ENCODE measurements at places on chromosomes 3 and 15.

- no peak for DNase-seq
Measured at GRCh38 chr3:164365242-164365641, 713.1 kb downstream of the SI start.

- DNase-seq = no peak
Measured at GRCh38 chr3:190258634-190259033, 63.6 kb downstream of the CLDN1 start.

- no peak for DNase-seq
Measured at GRCh38 chr3:121661376-121661775, 673 bp upstream of the HCLS1 start.

DNA sequence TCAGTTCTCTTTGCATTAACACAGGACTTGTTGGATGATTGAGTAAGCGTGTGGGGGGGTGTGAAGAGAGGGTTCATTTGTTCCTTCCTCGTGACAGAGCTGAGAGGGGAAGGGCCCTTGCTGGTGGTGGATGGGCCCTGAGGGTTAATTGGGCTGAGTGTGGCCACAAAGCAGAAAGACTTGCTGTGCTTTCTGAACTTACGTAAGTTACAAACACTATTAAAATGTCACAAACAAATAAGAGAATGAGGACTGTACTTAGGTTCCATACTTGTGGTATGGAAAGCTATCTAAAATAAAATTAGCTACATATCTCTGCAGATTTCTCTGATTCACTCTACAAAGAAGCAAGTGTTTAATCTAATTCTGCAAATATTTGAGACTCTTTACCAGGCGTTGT, 231.3 kb downstream of the LPP start:
- DNase-seq = no peak

DNA sequence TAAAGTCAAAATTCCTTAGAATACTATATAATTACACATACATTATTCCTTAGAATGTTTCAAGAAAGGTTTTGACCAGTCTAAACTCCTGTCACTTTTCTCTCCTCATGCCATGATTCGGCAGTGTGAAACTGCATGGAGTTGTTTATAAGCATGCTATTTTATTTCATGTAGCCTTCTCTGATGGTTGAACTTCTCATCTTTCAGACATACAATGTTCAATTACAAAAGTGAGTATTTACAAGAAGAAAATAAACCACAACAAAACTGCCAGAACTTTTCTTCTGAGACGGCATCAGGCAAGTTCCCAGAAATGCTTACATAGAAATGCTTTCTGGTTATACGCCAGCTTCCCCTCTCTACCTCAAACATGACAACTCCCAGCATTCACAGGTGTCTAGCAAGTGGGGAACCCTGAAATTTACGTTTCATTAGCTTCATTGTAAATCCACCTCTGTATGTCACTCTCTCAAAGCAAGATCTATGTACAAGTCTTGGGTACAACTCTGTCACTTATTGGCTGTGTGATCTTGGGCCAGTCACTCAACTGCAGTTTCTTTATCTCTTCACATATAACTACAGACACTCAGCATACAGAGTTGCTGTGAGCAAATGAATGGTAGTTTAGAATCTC, 42.7 kb downstream of the HDGFL3 start:
- no peak for DNase-seq

DNA sequence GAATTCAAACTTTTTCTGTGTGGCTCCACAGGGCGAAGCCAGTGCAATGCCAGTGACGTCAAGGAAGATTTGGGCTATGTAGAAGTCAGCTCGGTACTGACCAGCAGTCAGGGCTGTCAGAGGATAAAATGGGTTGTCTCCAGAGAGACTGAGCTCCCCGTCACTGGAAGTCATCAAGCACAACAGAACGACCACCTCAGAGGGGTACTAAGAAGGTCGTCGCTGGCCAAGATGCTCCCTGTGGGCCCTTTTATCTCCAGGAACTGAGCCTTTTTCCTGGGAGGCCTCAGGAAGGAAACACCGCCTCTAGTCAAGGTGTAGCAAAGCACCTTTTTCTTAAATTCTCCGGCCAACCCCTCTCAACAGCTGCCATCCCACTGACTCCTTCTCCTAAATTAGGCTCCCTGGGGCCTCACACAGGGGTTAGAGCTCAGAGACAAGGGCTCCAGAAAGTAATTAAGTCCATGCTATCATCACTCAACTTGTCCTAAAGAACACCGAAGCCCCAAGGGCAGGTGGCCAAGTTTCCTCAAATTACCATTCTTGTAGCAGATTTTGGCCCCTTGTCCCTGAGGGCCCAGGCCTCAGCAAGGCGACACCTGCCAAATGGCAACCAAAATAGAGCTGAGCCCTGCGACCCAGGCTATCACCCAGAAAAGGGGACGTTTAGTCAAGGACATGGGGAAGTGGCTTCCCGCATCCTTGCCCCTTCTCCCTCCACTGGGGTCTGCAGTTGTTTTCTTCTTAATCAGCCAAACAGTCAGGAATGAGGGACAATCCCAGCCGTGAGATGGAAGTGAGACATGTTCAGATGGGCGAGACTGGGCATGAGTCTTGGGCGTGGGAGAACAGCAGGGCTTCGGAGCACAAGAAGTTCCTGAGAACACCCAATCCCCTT, 48.0 kb downstream of the SSUH2 start:
- no peak for DNase-seq

GRCh38 chr3:136021803-136022202, 56.3 kb downstream of the PPP2R3A start:
- no peak for DNase-seq

DNA sequence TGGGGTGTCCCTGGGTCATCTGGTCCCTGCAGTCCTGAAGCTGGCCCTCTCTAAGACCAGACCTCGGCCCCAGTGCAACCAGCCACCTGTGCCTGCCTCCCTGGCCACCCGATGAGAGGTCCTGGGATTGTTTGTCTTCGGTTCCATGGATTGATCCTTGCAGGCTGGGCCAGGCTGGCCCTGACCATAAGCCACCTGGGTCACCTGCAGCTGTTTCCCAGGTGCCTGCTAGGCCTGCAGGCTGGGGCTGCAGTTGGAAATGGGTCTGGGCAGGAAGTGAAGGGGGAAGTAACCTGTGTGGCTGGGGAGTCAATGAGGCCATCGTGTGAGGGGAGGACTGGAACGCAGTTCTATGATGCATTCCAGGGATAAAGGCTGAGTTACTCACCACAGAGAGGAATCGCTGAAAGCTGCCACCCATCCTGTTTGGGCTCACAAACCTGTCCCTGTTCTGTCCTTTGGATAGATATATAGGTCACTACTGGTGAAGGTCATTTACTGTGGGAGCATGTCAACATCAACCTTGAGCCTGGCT, 30.9 kb upstream of the VPS8 start:
- DNase-seq = no peak

GRCh38 chr3:195012571-195012970, 258.4 kb downstream of the XXYLT1 start:
- DNase-seq = no peak

- no peak for DNase-seq
Measured at GRCh38 chr3:129261894-129262293, 12.5 kb downstream of the COPG1 start.

DNA sequence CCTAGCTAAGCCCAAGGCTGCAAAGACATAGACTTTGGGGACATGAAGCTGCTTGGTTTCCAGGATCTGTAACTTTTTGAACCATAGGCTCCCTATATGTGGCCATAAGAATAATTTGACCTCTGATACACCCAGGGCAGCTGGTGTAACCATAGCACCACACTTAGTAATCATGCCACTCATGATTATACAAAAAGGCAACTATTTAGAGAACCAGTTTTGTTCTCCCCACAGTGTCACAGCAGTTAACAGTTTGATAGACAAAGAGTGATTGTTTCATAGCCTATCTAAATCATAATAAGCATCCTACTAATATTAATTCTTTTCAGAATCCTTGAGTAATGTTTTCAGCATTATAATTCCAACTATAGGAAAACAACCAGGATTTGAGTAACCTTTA, 334.9 kb downstream of the NEK10 start:
- DNase-seq = no peak

DNA sequence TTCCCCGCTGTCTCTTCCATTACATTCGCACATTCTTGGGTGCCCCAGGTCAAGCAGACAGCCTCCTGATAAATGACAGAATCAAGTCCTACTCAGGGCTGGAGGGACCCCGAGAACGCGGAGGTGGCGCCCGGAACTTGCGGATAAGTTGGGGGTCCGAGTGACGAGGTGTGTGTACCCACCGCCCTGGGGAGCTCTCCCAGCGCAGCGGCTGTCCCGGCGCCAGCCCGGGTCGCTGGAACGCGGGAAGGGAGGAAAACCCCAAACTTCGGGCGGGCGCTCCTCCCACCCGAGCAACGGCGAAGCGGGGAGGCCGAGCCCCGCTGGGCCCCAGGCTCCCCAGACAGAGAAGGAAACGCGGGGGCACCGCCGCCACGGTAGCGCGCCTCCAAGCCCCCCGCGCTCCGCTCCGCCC, 550 bp downstream of the CLN6 start:
- no peak for DNase-seq

- DNase-seq = no peak
Measured at GRCh38 chr3:72231439-72232196, 446.7 kb upstream of the PROK2 start.

DNA sequence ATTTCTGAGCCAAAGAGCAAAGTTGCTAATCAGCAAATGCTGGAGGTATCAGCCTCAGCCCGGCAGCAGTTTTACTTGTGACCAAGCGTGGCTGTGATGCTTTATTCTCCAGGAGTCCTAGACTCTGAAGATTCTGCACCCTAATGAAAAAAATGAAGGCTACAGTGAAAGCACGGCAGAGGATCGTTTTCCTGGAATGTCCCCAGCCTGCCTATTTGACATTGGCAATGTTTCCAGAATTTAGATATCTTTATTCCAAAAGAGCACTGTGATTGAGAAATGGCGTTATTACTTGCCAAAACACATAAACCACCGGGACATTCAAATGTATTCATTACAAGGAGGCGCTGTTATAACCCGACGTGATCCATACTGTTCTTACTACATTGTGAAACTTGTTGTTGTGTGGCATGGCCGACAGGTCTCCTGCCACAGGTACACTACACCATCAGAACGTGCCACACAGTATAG, 263.8 kb downstream of the SLCO3A1 start:
- DNase-seq = no peak

GRCh38 chr3:126546549-126547239, 12.0 kb downstream of the C3orf22 start:
- no peak for DNase-seq

- DNase-seq = no peak
Measured at GRCh38 chr3:18747383-18747782, 322.2 kb upstream of the SATB1 start.

DNA sequence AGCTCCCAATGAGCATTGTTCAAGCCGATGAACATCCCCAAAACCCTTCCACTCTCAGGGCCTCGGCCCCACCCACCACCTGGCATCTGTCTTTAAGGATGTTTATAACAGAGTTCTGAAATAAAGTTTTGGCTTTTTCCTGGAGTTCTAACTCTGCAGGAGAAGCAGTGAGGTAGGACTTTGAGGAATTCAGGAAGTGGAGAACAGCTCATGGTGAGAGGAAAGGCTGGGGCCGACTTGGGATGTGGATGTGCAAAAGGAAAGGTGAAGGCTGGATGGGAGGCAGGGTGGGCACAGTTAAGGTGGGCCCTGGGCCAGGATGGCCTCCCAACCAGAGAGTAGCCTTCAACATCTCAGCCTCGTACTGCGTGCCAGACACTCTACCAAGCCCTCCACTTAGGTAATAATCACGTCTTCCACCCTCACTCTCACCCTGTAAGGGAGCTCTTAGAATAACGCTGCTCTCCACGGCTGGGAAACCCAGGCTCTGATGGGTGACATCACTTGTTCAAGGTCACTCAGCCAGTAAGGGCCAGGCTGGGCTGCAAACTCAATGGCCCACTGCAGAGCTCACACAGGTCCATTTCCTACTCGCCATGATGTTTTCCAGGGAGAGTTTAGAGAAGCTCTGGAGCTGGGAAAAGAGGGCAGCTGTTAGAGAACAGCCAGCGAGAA, 28.5 kb downstream of the LIPC start:
- no peak for DNase-seq

DNA sequence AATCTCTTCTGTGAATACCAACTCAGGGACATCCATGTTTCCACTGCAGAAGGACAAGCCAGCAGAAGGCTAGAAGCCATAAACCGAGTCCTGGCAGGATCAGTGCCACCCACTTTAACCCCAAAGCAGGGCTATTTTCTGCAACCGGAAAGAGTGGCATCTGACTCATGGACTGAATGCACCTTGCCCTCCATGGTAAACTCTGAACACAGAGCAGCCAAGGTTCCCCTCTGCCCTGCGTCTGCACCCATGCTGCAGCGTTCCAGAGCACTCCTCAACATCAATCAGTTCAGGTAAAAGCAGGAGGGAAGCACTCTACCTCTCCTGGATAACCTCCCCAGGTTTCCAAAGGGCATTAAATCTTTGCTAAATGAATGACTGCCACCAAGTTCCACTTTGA, 801 bp upstream of the NGRN start:
- no peak for DNase-seq

DNA sequence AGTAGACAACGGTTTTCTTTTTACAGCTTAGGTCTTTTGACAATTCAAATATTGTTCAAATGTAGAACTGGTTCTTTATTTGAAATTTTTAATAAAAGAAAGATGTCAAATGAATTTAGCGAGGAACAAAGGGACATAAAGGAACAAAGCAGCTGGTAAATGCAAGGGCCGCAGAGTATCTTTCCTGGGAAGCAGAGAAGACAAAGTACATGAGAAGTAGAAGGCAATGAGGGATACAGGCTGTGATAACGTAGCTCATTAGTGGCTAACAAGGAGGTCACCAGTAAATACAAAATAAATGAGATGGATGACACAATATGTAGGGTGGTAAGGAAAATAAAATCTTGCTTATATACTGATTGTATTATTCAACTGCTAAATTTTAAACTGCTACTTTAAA, 762.8 kb downstream of the VGLL3 start:
- no peak for DNase-seq

- no peak for DNase-seq
Measured at GRCh38 chr3:72485641-72486040, 362.6 kb downstream of the SHQ1 start.

- no peak for DNase-seq
Measured at GRCh38 chr15:74982183-74982582, 13.2 kb upstream of the SCAMP5 start.

GRCh38 chr15:34119291-34119690, 17.4 kb downstream of the PGBD4 start:
- DNase-seq = no peak

- DNase-seq = no peak
Measured at GRCh38 chr3:12384451-12385233, 95.8 kb downstream of the PPARG start.

DNA sequence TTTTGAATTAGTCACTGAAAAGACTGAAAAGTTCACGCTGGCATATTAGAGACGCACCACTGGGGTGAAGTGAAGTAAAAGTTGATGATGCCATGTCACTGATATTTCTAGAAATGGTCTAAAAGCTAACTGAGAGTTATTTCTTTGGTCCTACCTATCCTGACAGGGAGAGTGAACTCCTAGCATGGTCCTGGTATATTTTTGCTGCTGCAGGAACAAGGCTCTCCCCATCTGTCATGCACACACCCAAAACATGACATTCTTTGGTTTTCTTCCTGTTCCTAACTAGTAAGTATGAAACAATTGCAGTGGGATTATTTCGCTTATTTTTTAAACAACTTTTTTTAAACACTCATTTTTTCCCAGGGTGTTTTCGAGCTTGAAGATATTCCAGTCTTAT, 466.7 kb downstream of the ERC2 start:
- DNase-seq = no peak
